SHP77 treated with DMSO at 0.1 percent for 48 hours (cell line): ENCODE measurements at places on chromosomes 4 and X.

GRCh38 chrX:116031331-116031730, 139.2 kb upstream of the AGTR2 start:
- no peak for DNase-seq

DNA sequence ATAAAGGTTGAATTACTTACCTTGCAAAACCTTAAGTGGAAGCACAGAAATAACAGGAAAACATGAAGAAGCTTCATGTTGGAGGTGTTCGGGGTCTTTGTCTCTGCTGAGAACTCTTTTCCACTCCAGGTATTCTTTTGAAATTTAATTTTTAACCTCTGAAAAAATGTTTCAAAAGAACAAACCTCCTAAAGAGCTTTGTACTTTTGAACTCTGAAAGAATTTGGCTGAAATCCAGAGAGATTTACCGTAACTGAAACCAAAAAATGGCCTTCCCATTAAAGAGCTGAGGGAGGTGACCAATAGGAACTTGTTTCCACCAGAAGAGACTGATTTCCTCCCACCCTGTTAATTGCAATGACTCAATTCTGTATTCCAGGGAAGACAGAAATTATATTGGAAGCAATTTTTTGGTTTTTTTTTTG, at the start of gene CFI:
CFI (minus strand) TSS at position 105 of the 425 bp plus-strand sequence; CDS start at position 77, 28 bp downstream.
- DNase-seq = no peak

- DNase-seq = no peak
Measured at GRCh38 chr4:184385705-184386141, 88.6 kb downstream of the IRF2 start.

DNA sequence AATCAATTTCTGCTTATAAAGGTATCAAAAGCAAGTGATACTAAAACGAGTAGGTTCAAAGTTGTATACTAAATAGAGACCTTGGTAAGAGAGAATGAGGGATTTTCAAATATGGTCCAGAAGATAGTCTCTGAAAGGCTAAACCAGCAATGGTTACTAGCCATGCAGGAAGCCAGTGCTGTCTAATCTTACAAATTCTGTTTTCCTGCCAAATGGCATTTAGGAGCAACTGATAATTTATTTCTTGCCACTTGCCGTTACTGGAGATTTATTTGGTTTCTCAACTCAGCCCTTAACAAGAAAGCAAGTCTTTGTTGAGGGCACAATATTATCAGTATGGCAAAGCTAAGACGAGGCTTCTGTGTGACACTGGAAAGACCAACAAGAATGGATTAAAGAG, 47.2 kb downstream of the MAP7D3 start:
- no peak for DNase-seq

- no peak for DNase-seq
Measured at GRCh38 chr4:4791299-4792111, 68.0 kb upstream of the MSX1 start.

- DNase-seq = no peak
Measured at GRCh38 chr4:143345356-143345755, 8.7 kb downstream of the GAB1 start.

GRCh38 chr4:100168521-100168920, 21.7 kb downstream of the DDIT4L start:
- no peak for DNase-seq

- DNase-seq = no peak
Measured at GRCh38 chr4:7356667-7357310, 77.9 kb downstream of the PSAPL1 start.

DNA sequence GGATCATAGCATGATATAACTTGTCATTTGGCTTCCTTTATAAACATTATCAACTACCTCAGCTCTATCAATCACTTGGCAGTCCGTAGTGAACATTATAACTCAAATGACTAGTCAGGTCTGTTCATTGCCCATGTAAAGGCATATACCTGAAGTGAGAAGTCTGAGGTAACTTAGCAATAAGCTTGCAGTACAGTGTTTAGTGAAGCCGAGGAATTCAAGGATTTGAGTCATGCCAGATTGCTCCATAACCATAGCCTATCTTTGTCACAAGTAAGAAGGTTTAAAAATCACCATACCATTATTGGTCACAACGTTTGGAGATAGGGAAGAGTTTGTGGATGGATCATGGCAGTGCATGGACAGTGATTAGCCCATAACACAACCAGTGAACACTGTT, 41.6 kb downstream of the AR start:
- DNase-seq = no peak

DNA sequence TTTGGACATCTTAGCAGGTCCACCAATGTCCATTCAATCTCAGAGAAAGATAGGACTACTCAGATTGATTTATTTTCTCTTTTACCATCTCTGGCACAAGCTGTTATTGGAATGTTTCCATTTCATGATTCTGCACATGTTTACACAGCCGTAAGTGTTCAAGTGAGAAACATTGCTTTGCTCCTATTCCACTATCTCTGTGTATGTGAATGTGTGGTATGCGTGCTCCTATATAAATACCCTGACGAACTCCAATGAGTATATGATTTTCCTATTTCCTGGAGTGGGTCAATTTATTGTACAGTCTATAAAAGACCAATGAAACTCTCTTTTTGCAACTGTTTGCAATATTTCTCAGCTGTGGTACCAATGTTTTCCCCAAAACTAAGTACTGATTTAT, 221.0 kb upstream of the GALNT7 start:
- DNase-seq = no peak

DNA sequence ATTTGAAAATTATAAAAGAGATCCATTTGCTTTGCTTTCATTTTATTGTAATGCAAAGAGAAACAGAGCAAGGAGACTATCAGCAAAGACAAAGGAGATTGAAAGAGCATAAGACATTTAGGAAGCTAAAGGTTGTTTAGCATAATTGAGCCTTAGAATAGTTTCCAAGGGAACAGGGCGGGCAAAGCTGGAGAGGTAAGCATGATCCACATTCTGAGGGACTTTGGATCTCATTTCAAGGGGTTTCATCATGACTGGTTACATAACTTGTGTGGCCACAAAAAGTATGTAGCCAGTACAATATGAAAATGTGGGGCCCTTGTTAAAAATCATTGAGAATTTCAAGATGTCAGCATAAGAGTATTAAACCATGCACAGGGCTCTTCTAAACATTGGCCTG, 406.5 kb downstream of the RPA4 start:
- no peak for DNase-seq

GRCh38 chr4:65515646-65516045, 154.6 kb downstream of the EPHA5 start:
- no peak for DNase-seq

DNA sequence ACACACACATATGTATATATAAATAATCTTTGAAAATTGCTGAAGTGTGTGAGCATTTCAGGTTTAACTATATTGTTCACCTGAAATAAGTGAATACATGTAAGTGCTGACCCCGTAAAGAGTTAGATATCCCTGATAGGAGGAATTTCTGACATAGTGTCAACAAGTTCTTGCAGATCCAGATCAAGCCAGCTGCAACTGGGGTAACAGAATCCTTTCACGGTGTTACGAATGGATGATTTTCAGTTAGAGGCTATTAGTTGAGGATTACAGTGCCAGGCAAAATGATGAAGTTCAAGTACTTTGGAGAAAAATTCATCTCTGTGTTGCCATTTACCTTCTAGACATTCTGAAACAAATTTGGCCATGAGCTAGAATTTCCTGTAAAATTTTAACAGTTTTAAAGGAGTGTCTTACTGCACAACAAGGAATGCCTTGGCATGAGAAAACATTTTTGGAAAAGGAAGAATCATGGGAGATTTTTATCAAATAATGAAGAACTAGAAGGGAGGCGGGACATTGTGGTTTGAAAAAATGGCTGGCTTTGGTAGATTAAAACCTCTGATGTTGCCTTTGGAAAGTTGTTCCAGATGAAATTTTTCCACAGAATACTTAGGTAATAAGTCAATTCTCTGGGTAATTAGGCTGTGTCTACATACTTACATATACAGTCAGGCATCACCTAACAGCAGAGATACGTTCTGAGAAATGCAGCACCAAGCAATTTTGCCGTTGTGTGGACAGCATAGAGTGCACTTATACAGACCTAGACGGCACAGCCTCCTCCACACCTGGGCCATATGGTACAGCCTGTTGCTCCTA, 84.4 kb upstream of the FAT1 start:
- DNase-seq = no peak

- DNase-seq = no peak
Measured at GRCh38 chr4:24054910-24055309, 165.1 kb upstream of the PPARGC1A start.

GRCh38 chrX:44529310-44529709, 13.3 kb downstream of the FUNDC1 start:
- no peak for DNase-seq

- peak; percentile 41 for DNase-seq
Measured at GRCh38 chr4:80072228-80072743, 743 bp downstream of the ANTXR2 start.

DNA sequence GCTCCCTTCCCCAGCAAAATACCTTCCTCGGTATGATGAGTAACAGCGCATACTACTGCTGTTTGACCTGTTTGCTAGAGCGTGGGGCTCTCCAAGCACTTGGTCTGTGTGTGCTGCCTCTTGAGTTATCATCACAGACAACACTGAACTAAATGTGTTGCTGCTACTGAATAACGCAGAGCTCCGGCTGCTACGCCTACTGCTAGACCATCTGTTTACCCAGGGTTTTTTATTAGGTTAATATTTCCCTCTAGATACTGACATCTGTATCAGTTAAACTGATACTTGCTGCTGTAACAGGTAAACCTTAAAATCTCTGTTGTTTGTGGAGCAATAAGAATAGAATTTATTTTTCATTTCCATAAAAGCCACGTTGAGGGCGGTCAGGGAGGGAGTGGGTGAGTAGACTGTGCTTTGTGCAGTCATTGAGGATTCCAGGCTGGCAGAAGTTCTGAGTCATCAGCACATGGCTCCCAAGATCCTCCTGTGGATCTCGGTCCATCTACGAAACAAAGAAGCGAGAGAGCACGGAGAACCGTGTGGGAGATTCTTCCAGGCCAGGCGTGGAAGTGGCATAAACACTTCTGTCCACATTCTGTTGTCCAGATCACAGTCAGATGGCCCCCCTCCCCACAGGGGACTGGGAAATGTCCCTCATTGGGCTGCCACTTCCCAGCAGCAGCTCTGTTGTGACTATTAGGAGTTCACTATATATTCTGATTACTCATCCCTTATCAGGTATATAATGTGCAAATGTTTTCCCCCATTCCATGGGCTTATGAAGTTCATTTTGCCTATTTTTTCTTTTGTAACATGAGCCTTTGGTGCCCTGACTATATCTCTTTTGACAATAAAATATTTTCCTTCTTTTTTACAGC, 14.1 kb downstream of the GRK4 start:
- DNase-seq = no peak

GRCh38 chr4:23091711-23092110, 399.0 kb downstream of the GBA3 start:
- DNase-seq = no peak

DNA sequence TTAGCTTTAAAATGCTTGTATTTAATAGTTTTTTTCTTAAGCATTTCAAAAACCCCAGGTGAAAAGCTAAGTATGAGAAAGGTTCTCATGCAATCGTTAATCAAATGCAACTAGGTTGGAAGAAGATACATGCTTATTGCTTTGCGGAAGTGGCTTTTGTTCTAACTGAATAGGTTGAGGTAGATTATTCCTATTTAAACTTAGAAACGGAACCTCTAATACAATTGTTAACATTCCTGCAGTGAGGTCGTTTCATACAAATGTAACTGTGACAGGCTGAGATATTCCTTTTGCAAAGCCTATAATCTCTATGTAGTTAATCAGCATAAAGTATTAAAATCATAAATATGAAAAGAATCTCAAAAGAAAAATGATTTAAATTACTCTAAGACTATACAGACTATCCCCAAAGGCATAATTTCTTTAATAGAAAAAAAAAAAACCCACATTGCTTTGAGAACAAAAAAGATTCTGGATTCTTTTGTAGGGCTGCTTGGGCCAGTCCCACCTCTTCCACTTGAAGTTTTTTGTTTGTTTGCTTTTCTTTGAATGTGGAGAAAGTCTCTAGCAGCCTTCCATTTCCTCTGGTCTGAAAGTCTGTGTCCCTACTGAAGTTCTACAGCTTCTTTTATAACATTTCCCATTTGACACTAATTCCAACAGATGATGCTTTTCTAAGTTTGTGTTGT, 25.6 kb upstream of the SORBS2 start:
- DNase-seq = no peak

- no peak for DNase-seq
Measured at GRCh38 chr4:1727117-1728031, 6.1 kb downstream of the TACC3 start.

- no peak for DNase-seq
Measured at GRCh38 chr4:182105416-182105815, 137.8 kb upstream of the TENM3 start.
